ENCODE measurements at places on chromosomes 16 and 17.

- DNase-seq: no peak
Measured at GRCh38 chr17:1008008-1008761, 11.3 kb downstream of the TIMM22 start.

- DNase-seq: no peak
Measured at GRCh38 chr16:28292731-28293600, 641 bp downstream of the SBK1 start.

DNA sequence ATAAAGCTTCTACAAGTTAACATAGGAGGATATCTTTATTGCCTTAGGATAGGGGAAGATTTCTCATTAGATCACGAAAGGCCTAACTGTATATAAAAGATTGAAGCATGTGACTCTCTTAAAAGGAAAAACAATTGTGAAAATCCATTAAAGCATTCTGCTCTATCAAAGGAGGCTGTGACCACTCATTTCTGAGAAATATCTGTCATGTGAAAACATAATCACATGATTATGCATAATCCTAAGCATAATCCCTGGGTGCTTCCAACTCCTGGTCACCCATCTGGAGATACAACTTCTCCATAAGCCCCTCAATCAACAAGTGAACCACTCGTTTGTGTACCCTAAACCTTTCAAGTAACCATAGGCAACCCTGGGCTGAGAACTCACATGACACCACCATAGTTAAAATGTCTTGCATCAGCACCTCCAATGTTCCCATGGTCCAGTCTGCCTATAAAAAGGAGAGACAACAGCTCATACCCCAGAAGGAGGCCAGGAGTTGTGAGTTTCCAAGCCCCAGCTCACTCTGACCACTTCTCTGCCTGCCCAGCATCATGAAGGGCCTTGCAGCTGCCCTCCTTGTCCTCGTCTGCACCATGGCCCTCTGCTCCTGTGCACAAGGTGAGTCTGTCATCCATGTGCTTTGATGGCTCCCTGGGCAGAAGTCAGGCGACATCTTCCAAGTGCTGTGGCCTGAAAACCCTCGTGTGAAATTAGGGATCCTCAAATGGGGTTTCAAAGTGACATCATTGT lies at the start of gene CCL18:
Gene CCL18, plus strand, starts transcription at position 487 of the 756 bp plus-strand sequence. Its CDS starts 71 bp downstream, at position 558.
- no peak for DNase-seq

DNA sequence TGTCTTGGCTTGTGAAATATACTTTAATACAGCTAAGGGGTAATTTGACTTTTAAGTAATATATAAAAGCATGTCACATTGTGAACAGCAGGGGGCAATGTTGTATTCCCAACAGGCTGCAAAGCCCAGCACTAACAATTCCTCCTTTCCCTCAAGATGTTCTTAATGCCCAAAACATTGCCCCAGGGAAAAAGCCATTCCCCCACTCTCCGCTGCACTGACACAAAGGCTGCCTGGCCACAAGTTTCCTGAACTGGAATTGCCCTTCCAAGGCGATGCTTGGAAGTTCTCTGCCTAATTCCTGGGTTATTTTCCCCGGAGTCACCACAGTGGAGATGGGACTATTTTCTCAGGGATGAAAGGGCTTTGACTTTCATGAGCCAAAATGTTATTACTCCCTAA lies 27.2 kb downstream of the CLEC16A start:
- DNase-seq: no peak

GRCh38 chr16:81532491-81533174 lies 88.0 kb downstream of the CMIP start:
- DNase-seq: no peak

GRCh38 chr17:10120109-10120485 lies 78.3 kb downstream of the GAS7 start:
- DNase-seq: no peak

DNA sequence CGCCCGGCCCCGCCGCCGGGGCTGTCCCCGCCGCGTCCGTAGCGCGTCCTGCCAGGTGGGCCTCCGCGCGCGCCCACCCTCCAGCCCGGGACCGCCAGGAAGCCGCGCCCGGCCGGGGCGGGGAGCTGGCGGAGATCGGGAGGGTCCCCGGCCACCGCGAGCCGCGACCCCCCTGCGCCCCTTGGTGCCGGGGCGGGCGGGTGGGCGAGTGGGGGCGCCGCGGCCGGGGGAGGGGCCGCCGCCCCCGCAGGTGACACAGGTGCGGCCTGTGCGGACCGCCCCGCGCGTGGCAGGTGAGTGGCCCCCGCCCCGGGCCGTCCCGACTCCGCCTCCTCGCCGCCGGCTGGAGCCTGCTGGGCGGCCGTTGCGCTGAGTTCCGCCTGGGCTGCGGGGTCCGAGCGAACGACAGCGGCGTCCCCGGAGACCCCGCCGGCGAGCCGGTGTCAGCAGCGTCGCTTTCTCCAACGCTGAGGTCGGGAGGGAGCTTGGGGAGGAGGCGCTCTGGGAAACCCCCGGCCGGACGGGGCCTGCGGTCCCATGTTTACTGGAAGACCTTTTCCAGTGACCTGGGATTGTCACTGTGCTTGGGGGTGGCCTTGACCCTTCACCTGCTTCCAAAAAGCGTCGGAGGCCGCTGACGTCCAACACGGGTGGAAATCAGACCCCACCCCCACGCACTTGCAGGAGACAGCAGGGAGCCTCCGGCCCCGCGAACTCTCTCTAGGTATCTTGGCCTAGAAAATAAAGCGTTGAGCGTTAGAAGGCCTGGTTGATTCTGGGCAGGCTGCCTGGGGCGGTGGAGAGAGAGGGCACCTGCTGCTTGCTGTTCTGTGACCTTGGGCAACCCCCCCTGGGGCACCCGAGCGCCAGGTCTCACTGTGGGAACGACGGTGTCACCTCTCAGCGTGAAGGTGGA lies 542 bp downstream of the KLHL36 start:
- DNase-seq: peak; percentile 52

GRCh38 chr17:17072546-17072945 lies 30.3 kb downstream of the MPRIP start:
- peak; percentile 3 for DNase-seq

DNA sequence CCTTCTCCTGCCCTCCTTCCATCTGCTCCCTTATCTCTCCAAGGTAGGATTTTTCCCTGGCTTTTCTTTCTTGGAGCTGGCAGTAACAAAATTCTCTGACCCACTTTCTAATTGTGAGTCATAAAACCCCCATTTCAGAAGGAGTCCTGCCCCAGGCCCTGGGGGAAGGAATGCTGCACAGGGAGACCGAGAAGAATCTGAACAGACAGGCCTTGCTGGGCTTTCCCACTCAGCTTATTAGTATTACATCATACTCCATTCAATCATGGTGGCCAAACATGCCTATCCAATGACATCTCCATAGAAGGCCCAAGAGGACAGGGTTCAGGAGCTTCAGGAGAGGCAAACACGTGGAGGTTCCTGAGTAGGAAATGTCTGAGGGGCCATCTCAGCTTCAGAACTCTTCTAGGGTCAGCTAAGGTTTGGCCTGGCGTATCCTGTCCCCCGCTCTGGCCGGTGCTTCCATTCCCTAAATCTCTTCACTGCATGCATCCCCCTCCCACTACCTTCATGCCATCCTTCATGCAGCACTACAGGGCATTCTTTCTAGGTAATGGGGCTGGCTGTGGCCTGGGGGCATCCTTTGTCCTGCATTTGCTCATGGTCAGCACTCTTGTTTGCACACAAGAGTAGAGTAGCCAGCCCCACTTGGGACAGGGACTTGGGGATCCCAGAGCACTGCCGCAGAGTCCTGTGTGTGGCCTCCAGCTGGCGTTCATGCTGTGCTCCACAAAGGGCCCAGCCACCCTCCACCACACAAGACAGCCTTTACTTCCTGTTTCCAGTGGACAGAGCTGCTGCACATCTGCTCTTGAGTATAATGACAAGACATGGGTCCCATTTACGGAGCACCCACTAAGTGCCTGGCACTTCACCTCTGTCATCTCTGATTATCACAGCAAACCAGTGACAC lies 8.2 kb downstream of the SLC6A2 start:
- no peak for DNase-seq

DNA sequence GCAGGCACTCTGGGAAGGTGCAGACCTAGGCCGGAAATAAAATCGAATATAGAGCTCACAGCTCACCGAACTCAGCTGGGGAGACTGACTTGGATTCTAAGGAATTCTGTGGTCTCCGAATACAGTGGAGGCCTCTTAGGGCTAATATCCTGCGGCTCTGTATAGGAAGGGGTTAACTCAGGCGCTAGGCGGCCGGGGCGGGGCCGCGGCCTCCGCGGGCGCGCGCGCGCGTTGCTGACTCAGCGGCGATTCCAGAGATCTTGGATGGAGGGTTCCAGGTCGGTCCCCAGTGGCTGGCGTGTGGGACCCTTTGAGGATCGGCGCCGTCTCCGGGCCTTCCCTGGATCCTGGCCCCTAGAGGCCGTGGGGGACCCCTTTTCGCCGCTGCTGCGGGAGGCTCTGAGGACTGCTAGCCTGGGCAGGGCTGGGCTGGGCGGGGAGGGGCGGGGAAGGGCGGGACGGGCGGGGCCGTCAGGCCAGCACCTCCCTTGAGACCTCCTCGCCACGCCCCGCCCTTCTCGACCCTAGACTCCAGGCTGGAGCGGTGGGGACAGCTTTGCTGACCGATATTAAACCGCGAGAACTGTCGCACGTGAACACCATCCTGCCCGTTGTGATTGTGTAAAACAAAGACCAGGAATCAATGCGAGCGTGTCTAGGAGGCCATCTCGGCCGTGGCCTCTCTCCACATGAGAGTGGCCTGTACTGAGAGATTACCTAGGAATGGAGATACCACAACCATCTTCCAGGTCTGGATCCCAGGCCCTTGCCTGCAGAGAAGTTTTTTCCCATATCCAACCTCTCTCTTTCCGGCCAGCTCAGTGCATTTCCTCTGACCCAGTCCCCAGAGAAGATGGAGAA lies 1.4 kb upstream of the PLEKHH3 start:
- DNase-seq: peak; percentile 91

DNA sequence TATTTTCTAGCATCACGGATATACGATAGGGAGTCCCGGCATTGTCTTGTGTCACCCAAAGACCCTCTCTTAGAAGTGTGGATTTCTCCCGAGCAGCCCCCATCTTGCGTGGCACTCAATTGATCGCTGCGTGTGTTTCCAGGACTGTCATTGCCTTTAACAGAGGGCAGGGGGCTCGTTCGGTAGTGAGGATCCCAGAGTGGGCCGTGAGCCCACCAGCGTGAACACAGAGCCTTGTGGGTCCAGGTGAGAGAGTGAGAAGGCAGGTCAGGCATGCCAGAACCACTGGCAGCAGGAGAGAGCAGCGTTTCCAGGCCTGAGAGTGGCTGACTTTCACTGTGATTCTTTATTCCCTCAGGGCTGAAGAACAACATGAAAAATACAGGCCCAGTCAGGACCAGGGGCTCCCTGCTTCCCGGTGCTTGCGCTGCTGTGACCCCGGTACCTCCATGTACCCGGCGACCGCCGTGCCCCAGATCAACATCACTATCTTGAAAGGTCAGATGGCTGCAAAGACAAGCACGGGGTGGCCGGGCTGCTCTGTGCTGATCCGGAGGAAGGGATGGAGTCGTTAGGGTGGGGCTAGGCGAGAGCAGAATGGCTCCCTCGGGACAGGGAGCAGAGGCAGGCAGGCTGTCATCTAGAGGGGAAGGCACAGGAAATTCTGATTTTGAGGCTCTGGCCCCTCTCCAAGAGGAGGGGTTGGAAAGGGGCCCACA lies 22.4 kb downstream of the C1QTNF1 start:
- DNase-seq: peak; percentile 50

DNA sequence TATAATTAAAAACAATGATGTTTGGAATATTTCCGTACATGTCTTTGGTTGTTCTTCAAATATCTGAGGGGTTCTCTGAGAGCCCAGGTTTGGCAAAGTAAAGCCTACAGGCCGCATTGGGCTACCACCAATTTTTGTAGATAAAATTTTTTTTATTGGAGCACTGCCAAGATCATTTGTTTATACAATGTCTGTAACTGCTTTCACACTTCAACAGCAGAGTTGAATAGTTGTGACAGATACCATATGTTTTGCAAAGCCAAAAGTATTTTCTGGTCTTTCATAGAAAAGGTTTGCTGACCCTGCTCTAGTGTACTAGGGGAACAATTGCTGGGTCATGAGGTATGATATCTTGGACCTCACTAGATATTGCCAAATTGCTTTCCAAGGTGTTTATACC lies 10.5 kb downstream of the PPM1D start:
- DNase-seq: no peak

- DNase-seq: no peak
Measured at GRCh38 chr17:28506763-28507487, 777 bp downstream of the FOXN1 start.

DNA sequence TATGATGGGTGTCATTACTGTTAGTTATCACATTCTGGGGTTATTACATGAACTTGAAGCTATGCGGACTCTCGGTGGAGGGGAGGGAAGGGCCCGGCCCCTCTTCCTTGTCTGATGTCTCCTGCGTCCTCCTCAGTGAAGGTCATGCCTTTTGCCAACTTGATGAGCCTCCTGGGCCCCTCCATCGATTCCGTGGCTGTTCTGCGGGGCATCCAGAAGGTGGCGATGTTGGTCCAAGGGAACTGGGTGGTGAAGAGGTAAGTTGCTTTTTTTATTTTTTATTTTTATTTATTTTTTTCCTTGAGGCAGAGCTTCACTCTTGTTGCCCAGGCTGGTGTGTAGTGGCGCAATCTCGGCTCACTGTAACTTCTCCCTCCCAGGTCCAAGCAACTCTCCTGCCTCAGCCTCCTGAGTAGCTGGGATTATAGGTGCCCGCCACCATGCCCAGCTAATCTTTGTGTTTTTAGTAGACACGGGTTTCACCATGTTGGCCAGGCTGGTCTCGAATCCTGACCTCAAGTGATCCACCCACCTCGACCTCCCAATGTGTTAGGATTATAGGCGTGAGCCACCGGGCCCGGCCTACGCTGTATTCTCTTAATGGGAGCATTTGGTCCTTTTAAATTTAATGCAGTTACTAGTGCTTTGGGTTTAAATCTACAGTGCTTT lies 21.6 kb downstream of the POLR3E start:
- no peak for DNase-seq

DNA sequence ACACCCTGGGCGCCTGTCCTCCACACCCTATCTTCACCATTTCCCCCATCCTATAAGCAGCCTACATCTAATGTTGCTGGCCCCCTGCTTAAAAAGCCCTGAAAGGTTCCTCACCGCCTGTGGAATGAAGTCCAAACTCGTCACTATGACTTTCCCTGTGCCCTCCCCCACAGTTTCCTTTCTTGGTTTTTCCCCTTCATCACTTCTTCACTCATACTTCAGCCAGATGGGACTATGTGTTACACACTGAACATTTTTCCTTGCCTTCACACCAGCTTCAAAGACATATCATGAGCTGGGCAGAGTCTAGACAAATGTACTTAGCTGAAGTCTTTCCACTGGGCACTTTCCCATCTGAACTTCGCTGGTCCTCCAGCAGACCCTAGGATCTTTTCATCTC lies 1.5 kb upstream of the MARCHF10 start:
- DNase-seq: no peak

DNA sequence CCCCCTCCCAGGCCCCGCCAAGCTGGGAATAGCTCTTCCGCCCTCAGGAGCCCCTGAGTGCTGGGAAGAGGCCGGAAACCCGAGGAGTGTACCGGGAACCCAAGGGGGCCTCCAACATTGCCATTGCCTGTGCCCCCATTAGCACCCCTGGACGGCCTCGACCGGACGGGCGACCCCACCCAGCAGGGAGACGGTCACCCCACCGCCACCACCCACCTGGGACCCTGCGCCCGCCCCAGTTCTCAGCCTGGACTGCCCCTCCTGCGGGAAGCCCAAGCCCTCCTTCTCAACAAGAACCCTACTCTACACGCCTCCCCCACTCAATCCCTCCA lies 2.0 kb downstream of the CARHSP1 start:
- DNase-seq: no peak

- no peak for DNase-seq
Measured at GRCh38 chr17:14805348-14805747, 459.8 kb downstream of the PMP22 start.

GRCh38 chr17:15007147-15007553 lies 258.0 kb downstream of the PMP22 start:
- no peak for DNase-seq

- no peak for DNase-seq
Measured at GRCh38 chr16:75483222-75483621, 12.0 kb downstream of the CHST6 start.

Data from left cardiac atrium (tissue), 4 donors.